HS-5 (cell line): ENCODE measurements at places on chromosomes 1 and 21.

- no peak for DNase-seq
Observed at GRCh38 chr1:113677250-113678158, 81.8 kb downstream of the PHTF1 start.

- no peak for DNase-seq
Observed at GRCh38 chr21:44527983-44528633, 11.9 kb downstream of the KRTAP10-1 start.

DNA sequence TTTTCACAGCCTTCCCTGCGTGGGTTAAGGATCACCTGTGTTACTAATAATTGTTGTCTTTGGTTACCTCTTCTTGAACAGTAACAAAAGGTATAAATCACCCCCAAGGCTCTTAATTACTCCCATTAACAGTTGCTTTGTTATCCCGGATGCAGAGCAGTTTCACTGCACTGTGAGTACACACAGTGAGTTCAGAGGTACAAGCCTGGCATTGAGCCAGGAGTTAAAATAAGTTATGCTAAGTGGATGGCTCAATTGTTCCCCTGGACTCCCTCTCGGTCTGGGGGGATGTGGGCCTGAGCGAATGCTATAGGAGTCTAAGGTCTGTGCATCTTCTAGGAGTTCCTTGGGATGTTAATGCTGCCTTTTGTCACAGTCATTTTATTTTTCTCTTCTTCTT, 258.3 kb downstream of the ATG4C start:
- DNase-seq, result no peak

- peak; percentile 49 for DNase-seq
Observed at GRCh38 chr1:154326546-154327465, 1.5 kb downstream of the ATP8B2 start.

GRCh38 chr1:145979746-145980456, 15.4 kb downstream of the POLR3GL start:
- DNase-seq, result no peak

DNA sequence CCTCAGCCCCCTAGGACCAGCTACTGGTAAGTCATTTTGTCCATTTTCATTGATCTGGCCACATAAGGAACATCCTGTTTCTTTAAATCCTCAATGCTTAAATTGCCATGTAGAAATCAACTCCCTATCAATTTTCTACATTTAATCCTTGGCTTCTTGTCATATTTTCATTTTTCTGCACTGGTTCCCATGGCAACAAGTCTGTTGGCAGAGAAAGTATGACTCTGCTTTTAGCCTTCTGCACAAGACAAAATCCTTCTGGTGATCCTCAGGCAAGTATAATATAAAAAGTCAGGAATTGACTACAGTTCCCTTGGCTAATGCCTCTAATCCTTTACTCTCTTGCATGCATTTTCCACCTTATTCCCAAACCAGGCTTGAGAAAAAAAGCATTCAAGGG, 65.0 kb downstream of the LRRC40 start:
- no peak for DNase-seq

DNA sequence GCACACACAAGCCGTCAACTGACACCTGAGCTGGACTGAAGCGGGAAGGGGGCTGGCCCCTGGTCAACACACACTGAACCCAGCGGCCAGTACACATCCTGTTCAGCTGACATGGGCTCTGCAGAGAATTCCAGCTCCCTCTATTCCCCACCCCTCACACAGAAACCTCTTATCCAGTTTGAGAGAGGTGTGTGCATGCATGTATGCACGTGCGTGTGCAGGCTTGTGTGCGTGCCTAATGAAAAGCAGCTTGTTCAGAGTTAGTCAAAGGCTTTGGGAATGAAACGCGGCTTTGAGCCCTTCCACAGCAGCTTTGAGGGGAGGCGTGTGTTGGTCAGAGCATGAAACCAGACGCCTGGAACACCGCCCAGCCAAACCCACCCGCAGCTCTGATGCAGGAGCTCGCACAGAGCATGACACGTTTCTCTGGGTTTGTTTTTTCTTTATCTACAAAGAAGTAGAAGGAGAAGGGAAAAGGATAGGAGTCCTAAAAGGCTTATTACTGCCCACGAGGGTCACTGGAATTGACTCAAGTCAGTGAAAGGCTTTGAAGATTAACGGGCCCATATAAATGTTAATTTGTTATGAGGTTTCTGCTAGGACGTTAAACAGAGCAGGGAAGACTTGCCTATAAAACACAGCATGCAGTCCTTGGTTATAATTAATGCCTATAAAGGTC, 184.2 kb downstream of the ETS2 start:
- no peak for DNase-seq

DNA sequence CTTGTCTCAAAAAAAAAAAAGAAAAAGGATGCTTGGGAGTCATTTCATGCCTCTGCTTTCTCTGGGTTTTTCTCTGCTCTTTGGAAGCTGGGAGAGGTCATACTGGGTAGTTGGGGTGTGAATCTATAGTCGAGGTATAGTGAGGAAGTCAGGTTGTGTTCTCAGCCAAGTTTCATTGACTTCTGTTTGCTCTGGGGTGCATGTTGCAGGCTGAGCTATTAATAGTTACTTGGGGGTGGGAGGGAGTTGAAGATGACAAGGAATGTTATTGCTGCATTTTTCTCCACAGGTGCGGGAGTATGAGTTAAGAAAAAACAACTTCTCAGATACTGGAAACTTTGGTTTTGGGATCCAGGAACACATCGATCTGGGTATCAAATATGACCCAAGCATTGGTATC, 2.8 kb downstream of the RPL11 start:
- DNase-seq, result no peak

DNA sequence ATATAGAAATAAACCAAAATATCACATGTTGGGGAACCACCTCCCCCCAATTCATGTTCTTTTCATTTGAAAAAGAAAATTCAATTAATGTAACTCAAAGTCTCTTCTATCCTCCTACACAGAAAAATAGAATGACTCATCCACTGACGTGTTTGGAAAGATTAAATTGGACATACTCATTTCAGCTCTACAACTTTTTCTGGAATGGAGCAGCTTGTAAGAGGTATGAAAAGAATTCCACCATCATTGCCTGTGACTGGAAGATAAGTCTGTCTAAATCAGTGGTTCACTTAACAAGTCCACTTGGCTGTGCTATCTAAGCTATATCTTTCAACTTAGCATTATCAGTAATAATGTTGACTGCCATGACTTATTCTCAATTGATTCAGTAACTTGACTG, 702.3 kb downstream of the BRINP3 start:
- DNase-seq, result peak; percentile 54

DNA sequence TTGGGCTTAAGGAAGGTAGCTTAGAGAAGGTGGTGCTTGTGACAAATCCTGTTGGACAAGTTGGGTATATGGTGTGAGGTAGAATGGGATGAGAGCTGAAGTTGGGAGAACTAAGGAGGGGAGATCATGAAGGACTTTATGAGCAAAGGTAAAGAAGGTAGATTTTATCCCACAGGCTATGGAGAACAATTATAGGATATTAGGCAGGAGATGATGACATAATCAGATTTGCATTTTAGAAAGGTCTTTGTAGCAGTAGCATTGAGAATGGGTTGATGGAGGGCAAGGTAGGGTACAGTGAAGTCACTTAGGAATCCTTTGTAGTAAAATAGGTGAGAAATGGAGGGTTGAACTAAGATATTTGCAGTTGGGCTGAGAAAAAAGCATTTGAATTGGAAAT, 14.9 kb upstream of the TCHH start:
- no peak for DNase-seq

GRCh38 chr1:14897997-14898645, 255.4 kb upstream of the TMEM51 start:
- DNase-seq, result no peak

DNA sequence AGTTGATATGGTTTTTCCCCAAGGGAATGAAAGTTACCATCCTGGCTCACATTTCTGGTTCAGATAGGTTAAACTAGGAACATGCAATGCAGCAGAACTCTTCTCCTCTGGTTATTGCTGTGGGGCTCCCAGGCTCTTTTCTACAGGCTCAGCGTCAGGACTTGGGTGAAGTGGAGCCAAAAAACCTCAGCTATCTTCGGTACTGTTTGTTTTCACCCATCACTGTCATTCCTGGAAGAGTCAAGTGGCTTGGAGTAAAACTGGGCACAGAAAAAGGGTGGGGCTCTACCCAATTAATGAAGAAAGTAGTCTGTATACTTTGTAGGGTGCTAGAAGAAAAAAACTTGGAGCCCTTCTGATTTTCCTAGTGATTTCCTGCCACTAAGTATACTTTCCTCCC, 9.4 kb downstream of the WNT2B start:
- DNase-seq, result no peak

GRCh38 chr1:164971921-164972415, 384.5 kb downstream of the LMX1A start:
- DNase-seq, result no peak

GRCh38 chr1:173017792-173018191, 32.9 kb downstream of the TNFSF18 start:
- no peak for DNase-seq

DNA sequence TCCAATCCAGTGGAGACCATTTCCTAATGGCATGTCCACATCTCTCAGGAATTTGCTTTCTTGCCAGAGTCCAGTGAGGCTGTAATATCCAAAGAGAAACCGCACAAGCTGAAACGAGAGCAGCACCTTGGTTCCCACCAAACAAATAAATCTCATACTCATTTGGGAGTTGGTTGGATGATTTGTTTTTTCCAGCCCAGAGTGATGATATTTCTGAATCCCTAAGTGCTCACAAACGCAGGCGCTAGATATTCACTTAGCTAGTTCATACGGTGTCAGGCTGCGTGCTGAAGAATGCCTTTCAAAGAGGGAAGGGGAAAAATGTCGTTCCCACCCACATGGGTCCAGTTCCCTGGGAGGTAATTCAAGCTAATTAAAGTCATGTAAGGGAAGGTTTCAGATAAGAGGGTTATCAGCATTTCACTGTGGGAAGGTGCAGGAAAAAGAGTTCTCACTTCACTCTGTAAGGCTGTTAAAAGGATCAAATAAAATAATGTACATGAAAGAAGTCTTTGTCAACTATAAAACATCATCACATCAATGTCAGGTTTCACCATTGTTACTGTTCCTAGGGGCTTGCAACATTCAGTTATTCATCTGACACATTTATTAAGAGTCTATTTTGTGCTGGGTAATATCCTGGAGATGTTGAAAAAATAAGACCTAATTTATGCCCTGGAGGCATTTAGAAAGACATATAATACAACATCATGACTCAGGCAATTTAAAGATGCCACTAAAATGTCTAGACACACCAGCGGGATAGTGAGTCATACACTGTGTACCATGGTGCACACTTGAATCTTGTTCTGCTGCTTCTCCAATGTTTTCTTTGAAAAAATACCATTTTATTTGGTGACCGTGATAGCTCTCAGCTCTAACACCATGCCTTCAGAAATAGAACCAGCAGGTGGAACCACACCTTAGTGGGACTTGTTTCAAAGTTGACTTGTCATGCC, 19.3 kb downstream of the DPT start:
- peak; percentile 61 for DNase-seq

GRCh38 chr21:41817228-41817627, 50.4 kb upstream of the RIPK4 start:
- DNase-seq, result peak; percentile 10

GRCh38 chr1:6272868-6273267, 12.0 kb upstream of the GPR153 start:
- no peak for DNase-seq
